ENCODE measurements at places on chromosomes 7 and 10.

DNA sequence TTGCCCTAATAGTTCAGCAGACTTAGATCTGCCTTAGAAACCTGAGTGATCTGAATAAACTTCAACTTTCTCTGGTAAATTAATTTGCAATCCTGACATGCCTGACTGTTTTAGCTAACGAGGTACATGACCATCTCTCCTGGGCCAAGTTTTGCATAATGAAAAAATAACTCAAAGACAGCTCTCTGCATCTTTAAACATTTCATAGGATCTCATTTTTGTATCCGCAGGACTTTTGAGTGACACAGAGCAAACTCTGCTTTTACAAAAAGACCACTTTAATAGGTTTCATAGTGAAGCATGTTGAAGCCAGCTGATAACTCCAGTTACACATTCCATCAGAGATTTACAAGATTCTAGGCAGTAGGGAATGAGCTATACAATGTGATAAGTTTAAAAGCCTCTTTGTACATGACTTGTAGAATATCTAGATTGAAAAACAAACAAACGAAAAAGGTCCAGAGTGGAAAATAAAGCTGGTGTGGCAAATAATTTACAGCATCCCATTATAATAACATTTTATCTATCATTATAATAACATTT, 2.1 kb downstream of the PRKG1 start:
- no peak for DNase-seq

DNA sequence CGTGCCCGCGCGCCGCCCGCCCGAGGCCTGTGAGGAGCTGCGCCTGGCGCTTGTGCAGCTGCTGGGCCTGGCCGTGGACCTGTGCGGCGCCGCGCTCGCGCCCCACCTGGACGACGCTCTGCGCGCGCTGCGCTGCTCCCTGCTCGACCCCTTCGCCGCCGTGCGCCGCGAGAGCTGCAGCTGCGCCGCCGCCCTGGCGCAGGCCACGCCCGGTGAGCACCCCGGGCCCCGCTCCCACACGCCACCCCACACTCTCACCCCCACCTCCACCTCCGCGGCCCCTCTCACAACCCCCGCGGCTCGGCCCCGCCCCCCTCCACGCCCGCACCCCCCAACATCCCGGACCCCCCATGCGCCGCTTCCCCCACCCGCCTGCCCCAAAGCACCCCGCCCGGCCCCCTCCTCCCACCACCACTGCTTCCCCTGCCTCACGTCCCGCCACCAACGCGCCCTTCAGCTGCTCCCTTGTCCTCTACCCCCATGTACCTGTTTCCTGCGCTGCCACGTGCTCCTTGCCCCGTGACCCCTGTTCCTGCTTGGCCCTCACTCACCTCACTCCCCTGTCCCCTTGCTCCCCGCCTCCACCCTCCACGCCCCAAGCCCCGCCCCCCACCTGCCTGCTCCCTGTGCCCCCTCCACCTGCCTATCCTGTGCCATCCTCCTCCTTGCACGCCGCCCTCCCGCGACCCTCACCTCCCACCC, at the start of gene PRKAR1B:
PRKAR1B (minus strand) TSS at position 178 of the 702 bp plus-strand sequence. CDS start 15,776 bp downstream, outside the sequence.
- no peak for DNase-seq

DNA sequence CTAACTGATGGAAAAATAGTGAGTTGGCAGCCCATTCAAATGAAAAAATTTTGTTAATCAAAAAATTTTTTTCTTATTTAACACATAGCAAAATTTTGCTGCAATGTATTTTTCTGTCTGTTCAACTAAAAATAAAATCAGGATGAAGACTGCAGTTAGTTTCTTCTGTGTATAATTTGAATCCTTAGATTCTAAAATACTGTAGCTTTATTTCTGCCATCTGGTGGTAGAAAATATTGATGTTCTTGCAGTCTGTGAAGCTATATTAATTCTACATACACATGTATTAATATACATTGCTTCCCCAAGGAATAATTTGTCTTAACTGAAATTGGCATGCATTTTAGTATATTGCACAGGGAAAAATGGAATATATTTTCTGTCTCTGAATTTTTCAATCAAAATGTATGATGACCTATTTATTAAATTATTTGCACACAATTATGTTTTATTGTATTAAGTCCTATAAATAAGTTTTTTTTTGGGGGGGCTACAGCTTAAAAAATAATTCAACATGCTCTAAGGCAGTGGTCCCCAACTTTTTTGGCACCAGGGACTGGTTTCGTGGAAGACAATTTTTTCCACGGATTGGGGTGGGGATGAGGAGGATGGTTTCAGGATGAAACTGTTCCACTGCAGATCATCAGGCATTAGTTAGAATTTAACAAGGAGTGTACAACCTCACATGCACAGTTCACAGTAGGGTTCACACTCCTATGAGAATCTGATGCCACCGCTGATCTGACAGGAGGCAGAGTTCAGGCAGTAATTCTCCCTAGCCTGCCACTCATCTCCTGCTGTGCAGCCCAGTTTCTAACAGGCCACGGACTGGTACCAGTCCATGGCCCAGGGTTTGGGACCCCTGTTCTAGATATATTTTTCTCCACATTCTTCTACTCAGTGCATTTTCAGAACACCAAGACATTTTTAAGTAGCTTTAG, 119.4 kb downstream of the GNAT3 start:
- no peak for DNase-seq

DNA sequence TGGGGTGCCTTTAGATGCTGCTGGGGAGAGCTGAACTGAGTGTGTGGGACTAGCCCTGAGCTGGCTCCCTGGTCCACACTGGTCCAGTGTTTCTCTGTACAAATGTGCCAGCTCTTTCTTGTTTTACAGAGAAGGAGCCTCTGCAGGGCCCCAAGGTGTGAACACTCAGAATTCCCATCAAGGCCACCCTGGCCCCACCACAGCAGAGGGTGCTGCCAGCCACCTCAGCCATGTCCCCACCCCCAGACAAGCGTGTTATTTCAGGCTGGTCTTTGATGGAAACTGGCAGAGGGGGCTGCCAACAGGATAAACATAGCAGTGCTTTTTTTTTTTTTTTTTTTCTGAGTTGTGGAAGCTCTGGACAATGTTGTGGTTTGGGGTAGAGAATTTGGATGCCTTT, 68.5 kb upstream of the LRRC18 start:
- DNase-seq: no peak

DNA sequence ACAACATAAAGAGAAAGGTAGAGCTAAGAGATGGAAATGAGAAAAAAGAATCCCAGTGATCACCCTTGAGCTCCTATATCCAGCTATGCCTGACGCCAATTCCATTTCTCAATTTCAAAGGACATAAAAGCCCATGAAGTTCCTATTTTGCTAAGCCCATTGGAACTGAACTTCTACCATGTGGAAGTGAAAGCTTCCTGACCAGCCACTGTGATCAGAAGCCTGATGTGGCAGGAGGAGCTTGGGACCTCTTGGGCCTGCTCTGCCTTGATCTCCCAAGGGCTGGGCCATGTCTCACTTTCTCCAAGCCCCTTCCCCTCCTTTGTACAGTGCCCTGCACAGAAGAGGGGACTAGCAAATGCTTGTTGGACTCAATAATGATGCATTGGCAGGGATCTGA, 52.7 kb downstream of the PRLHR start:
- DNase-seq: no peak

DNA sequence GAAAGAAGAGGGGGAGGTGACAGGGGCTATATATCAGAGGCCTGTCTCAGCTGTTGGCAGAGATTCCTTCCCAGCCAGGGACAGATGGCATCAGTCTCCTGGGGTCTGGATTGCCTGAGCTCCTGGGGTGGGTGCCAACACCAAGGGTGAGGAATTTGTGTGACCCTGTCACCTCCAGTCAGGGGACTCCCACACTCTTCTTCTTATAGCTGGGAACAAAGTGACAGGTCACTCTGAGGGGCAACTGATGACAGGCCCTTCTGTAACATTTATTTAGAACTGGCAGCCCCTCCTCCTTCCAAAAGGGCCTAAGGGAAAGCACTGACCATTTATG, 53.7 kb upstream of the DUSP5 start:
- no peak for DNase-seq

DNA sequence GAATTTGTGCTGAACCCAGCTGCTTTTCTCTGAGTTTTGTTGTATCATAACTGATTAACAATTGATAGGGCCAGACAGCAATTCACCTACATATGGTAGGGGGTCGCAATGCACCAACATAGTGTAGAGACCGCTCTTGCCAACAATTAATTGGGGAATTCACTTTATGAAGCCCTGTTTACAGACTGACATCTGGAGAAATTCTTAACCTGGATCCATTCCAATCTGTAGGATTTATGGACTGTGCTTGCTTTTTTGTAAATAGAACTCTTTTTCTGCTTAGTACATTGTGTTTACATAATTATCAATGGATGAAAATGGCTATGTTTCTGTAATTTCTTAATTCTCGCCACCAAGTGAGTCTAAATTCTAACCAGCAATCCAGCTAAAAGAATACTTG, 311.7 kb upstream of the BMPER start:
- no peak for DNase-seq

DNA sequence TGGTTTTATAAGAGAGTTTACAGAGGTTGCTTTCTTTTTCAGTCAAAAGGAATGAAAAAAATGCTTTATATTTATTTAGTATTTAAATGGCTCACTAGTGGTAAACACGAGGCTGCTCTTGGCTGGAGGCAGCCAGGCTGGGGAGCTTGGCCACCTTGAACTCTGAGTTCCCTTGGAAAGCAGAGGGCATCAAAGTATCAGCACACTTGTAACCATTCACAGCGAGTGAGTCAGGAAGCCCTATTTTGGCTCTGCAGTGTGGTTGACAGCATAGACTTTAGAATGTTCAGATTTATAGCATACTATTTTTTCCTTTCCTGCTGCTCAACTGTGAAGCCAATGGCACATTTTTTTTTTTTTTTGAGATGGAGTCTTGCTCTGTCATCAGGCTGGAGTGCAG, 51.6 kb downstream of the CYCS start:
- DNase-seq: no peak

DNA sequence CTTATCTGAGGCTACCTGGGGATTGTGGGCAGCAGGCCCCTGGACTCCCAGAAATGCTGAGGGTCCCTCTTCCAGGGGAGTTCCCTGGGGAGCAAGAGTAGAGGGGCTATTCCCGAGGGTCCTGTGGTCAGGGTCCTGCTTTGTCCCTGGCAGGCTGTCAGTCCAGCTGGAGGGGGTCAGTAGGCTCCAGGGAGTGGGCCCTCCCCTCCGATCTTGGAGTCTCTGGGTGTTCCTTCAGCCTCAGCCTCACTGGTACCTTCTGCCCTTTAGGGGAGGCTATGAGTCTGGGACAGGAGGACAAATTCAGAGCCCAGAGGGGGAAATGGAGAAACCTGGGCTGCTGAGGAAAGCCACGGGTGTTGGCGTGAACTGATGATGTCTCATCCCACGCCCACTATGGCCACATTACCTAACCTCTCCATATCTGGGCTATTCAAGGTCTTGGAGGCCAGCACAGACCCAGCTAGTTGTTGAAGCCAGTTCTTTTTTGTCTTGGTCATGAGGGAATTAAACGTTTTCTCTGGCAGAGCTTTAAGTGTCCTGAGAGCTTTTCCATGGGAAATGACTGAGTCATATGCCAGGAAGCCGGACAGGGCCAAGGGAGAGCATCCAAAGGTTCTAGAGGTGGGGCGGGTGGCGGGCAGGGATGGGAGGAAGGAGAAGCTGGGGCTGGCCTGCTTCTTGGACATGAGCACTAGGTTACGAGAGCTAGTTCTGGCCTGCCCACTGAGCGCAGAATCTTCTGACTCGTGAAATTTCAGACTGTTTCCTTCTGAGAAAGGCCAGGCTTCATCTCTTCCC, 6.2 kb downstream of the CALHM2 start:
- DNase-seq: no peak

GRCh38 chr10:101292194-101293006, 61.6 kb upstream of the BTRC start:
- DNase-seq: peak; percentile 46

DNA sequence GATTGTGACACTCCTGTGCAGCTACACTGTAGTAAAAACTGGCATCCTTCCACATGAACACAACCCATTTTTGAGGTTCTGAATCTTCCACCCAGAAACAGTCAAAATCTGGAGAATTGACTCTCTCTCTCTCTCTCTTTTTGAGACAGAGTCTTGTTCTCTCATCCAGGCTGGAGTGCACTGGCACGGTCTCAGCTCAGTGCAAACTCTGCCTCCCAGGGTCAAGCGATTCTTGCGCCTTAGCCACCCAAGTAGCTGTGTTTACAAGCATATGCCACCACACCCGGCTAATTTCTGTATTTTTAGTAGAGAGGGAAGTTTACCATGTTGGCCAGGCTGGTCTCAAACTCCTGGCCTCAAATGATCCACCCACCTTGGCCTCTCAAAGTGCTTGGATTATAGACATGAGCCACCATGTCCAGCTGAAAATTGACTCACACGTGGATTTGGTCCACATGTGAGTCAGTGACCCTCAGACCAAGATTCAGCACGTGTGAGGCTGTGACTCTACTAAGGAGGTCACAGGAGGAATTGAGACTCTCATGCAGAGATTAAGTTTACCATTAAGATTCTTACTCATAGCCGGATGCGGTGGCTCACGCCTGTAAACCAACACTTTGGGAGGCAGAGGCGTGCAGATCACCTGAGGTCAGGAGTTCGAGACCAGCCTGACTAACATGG, 12.1 kb upstream of the ZNF107 start:
- no peak for DNase-seq

GRCh38 chr10:17660921-17661320, 17.0 kb downstream of the STAM start:
- DNase-seq: no peak

DNA sequence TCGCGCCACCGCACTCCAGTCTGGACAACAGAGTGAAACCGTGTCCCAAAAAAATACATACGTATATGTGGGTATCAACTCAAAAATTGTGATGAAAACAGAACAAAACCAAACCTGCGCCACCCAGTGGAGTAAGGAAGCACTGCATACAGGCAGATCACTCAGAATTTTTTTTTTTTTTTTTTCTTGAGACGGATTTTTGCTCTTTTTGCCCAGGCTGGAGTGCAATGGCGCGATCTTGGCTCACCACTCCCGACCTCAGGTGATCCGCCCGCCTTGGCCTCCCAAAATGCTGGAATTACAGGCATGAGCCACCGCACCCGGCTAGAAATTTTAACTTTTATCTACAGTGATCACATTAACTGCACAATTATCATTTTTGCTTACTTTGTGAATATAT, 9.1 kb upstream of the TMEM236 start:
- no peak for DNase-seq

GRCh38 chr7:17554341-17555015, 256.0 kb downstream of the AHR start:
- no peak for DNase-seq

DNA sequence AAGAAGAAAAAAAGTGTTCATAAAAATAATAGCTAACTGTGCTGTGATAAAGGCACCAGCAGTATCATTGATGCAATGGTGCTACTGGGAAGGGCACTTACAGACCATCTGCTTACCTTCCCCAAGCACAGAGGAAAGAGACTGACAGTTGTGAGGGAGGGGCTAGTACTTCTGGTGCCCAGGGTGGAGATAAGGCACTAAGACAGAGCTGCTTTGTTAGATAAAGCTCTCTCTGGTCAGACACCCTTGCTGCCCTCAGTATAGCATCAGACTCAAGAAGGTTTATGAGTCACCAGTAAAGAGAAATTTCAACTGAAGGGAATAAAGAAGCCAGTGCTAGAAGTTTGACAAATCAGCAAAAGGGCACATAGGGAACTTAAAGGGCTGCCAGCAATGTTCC, 325.6 kb downstream of the HPSE2 start:
- no peak for DNase-seq

Data from NCI-H510A (cell line).